ENCODE measurements at places on chromosomes 7 and 10.

- no peak for DNase-seq
Observed at GRCh38 chr7:92631850-92632487, 41.8 kb upstream of the FAM133B start.

GRCh38 chr7:4173615-4174014, 508.5 kb upstream of the FOXK1 start:
- no peak for DNase-seq

- DNase-seq: no peak
Observed at GRCh38 chr7:123057911-123058310, 62.4 kb upstream of the TAS2R16 start.

GRCh38 chr10:60044971-60045370, 138.6 kb upstream of the CCDC6 start:
- no peak for DNase-seq

GRCh38 chr7:15855525-15856109, 169.1 kb upstream of the MEOX2 start:
- DNase-seq: no peak

DNA sequence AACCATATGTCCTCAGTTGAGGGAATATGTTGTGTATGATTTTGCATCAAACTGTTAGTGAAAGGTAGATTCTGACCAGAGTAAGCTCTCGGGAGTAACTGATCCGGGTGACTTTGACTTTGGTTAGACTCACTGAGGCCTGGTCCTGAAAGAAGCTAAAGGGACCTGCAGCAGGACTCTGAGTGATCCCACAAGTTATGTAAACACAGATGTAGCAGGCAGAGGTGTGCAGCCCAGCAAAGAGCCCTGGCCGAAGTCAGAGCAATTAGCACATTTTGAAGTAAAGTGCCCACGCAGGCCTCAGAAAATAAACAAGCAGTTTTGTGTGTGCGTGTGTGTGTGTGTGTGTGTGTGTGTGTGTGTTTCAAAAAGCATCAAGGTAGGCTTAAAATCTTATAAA, 245.6 kb upstream of the FERD3L start:
- no peak for DNase-seq

DNA sequence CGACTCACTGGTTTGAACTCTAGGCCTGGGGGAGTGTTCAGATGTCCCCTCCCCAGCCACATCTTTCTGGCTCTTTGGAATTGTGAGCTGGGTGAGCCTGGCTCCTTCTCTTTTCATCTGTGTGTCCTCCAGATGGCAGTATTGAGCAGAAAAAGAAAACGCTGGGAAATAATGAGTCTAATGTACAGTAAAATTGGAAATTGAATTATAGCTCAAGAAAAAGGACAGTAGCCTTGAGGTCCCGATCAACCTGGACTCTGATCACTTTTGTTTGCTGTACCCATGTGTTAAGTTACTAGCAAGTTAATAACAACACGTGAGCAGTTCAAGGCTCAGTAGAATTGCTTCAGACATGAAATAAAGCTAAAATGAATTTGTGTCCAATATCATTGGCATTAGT, 77.9 kb downstream of the SNX10 start:
- no peak for DNase-seq

- no peak for DNase-seq
Observed at GRCh38 chr7:114007386-114007785, 88.6 kb upstream of the PPP1R3A start.

DNA sequence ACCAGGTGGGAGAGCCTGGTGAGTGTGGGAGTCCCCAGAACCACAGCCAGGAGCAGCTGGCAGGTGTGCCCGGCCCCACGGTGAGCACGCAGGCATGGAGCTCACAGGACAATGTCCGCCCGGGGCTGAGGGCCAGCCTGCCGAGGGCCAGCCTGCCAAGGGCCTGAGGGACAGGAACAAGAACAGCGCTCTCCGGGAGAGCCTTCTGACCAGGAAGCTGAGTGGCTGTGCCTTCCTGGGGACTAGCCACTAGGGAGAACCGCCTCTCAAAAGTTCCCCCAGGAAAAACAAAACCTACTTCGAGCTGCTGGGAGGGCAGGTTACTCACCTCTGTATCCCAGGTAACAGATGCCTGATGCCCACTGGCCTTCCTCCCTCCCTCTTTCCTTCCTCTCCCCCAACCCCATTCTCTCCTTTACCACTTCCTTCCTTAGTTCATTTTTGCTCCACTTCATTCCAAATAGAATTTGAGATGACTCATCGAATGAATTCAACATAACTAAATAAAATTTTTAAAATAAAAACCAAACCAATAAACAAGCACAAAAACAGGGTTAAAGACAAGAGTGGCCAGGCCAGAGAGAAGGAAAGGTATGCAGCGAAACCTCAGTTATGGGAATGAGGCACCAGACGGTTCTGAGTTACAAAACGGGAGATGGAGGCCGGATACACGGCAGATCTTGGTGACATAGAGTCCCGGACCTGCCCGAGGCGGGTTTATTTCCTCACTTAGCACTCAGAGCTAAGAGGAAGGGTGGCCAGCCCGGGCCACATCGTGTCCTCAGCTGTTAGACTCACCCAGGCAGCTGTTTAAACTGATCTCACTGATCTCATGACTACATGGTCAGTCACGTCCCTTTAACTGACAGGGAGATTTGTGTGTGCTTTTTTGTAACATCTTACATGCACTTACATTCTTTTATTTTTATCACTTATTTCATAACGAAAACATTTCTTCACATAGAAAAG, 128.5 kb downstream of the TNS3 start:
- DNase-seq: peak; percentile 27

Measured in head of caudate nucleus (tissue), 42 donors.